Left ventricle myocardium inferior (tissue), 1 donor: ENCODE measurements at places on chromosomes 3 and 15. TPM values are rescaled to one million over a fixed set of nuclear protein-coding genes. Genes with fewer than 3 reads are reported as not detected.

GRCh38 chr3:125250973-125251372 is 38.4 kb upstream of the SLC12A8 start:
- no peak overlapping the region for H3K27ac ChIP-seq
- no peak overlapping the region for H3K4me3 ChIP-seq
- no peaks in the 10 kb centered on the region for H3K27me3 ChIP-seq
- no peaks in the 10 kb centered on the region for H3K4me1 ChIP-seq
- no peak for DNase-seq

The THBS1 gene
- total RNA-seq: 47.4 TPM

The GCHFR gene
- 7.1 TPM for total RNA-seq

The PODXL2 gene
- 1.7 TPM for total RNA-seq

GRCh38 chr15:51735228-51736010 is 2.0 kb downstream of the LYSMD2 start:
- H3K36me3 ChIP-seq: no peaks in the 10 kb centered on the region
- no peak for DNase-seq
- H3K27me3 ChIP-seq: no peaks in the 10 kb centered on the region

DNA sequence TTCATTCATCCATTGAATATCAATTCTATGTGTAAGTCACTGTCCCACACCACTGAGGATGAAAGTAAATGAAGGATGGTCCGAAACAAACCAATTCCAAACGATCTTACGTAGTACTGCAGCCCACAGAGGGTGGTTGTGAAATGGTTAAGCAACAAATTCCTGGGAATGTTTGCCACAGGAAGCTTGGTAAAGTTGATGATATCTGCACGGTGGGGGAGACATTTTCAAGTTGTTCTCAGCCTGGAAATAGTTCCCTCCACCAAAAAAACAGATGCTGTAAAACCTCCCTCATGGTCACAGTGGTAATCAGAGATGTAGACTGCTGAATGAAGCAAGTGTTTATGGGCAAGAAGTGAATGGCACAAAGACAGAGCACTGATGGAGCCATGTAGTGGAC is 35.9 kb upstream of the BNC1 start:
- no peak for DNase-seq
- peaks cover under 1% of the 10 kb centered on the region for H3K27me3 ChIP-seq
- no peak overlapping the region for H3K4me3 ChIP-seq
- no peaks in the 10 kb centered on the region for H3K4me1 ChIP-seq

GRCh38 chr3:170816841-170817240 is 53.2 kb downstream of the RPL22L1 start:
- no peaks in the 10 kb centered on the region for H3K4me1 ChIP-seq
- H3K27me3 ChIP-seq: no peaks in the 10 kb centered on the region
- H3K4me3 ChIP-seq: no peak overlapping the region

The MORC1 gene
- not detected for total RNA-seq

DNA sequence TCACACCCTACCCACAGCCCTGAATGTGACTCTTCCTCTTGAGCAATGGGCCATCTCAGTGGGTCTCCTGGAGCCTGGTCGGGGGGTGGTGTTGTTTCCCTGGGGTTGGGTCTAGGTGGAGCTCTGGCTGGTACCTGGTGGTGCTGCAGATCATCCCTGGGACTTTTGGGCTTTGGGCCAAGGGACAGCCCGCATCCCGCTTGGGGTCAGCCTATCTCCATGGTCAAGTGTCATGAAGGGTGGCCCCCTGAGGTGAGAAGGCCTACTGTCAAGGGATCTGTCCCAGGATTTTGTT is 202.0 kb downstream of the UBE3A start:
- H3K36me3 ChIP-seq: no peaks in the 10 kb centered on the region
- no peaks in the 10 kb centered on the region for H3K27me3 ChIP-seq
- H3K27ac ChIP-seq: no peak overlapping the region
- no peak overlapping the region for H3K4me3 ChIP-seq
- no peaks in the 10 kb centered on the region for H3K4me1 ChIP-seq

- peaks cover 75% of the 10 kb centered on the region for H3K27me3 ChIP-seq
- peaks cover 22% of the 10 kb centered on the region for H3K4me1 ChIP-seq
- no peaks in the 10 kb centered on the region for H3K36me3 ChIP-seq
- no peak overlapping the region for H3K27ac ChIP-seq
- DNase-seq: no peak
- H3K4me3 ChIP-seq: peak overlapping the region; percentile 71
Observed at GRCh38 chr3:113533534-113533892, 1.2 kb downstream of the SIDT1 start.

DNA sequence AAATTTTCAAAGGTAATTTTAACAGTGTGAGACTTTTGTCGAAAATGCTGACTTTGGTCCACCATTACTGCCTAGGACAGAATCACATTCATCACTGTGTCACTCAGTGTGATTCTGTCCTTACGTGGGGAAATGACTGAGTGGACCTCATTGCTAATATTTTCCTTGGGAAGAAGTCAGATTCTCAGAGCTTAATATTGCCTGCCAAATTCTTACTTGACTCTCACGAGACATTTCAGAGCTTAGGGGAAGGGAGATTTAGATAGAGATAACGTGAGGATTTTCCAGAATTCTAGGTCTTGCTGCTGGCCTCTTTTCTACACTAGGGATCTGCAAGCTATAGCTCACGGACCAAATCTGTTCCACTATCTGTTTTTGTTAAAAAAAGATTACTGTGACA is 270.4 kb downstream of the SUCLG2 start:
- H3K27me3 ChIP-seq: no peaks in the 10 kb centered on the region
- H3K4me3 ChIP-seq: no peak overlapping the region

GRCh38 chr3:42182555-42182954 is 83.4 kb downstream of the CCK start:
- H3K4me3 ChIP-seq: no peak overlapping the region
- peaks cover 15% of the 10 kb centered on the region for H3K36me3 ChIP-seq
- peak overlapping the region; percentile 41 for H3K27ac ChIP-seq
- peaks cover 89% of the 10 kb centered on the region for H3K4me1 ChIP-seq
- no peak for DNase-seq
- no peaks in the 10 kb centered on the region for H3K27me3 ChIP-seq

GRCh38 chr15:86906376-86906775 is 826.7 kb downstream of the AGBL1 start:
- H3K27me3 ChIP-seq: no peaks in the 10 kb centered on the region
- DNase-seq: no peak
- no peaks in the 10 kb centered on the region for H3K4me1 ChIP-seq
- no peaks in the 10 kb centered on the region for H3K36me3 ChIP-seq
- no peak overlapping the region for H3K4me3 ChIP-seq

The FRMD5 gene
- total RNA-seq: 62.4 TPM

DNA sequence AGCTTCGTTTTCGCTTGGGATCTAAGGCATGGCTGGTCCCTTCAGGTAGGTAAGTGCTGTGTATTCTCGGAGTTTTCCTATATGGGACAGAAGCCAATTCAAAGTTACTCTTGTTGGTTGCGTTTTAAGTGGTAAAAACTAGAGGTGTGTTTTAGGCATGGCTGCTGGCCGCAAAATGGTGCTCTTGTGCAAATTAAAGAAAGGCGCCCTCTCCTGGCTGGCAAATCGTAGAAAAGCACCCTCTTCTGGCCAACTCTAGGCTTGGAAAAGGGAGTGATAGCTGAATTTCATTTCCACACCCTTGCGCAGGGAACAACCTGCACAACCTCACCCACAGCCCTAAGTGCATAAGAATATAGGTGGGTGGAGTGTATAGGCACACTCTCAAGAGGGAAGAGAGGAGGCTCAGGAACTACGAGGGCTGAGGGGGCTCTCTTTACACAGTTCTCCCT is 23.5 kb downstream of the DRD3 start:
- peak; percentile 16 for DNase-seq
- H3K4me3 ChIP-seq: no peak overlapping the region
- H3K36me3 ChIP-seq: no peaks in the 10 kb centered on the region
- H3K27me3 ChIP-seq: peaks cover 16% of the 10 kb centered on the region
- H3K4me1 ChIP-seq: peaks cover 6% of the 10 kb centered on the region

- DNase-seq: no peak
- peaks cover 12% of the 10 kb centered on the region for H3K27me3 ChIP-seq
- H3K36me3 ChIP-seq: no peaks in the 10 kb centered on the region
- H3K27ac ChIP-seq: no peak overlapping the region
- H3K4me3 ChIP-seq: no peak overlapping the region
Observed at GRCh38 chr3:54062546-54062945, 59.8 kb upstream of the CACNA2D3 start.

GRCh38 chr3:89171687-89172545 is 64.5 kb downstream of the EPHA3 start:
- H3K4me1 ChIP-seq: no peaks in the 10 kb centered on the region
- no peak overlapping the region for H3K27ac ChIP-seq
- H3K4me3 ChIP-seq: no peak overlapping the region
- no peaks in the 10 kb centered on the region for H3K27me3 ChIP-seq
- H3K36me3 ChIP-seq: no peaks in the 10 kb centered on the region

The LMAN1L gene
- total RNA-seq: 8.1 TPM

- H3K27me3 ChIP-seq: no peaks in the 10 kb centered on the region
- H3K27ac ChIP-seq: peak overlapping the region; percentile 70
- no peak overlapping the region for H3K4me3 ChIP-seq
- DNase-seq: no peak
- peaks cover 45% of the 10 kb centered on the region for H3K4me1 ChIP-seq
Observed at GRCh38 chr3:72318504-72319193, 529.6 kb downstream of the SHQ1 start.

DNA sequence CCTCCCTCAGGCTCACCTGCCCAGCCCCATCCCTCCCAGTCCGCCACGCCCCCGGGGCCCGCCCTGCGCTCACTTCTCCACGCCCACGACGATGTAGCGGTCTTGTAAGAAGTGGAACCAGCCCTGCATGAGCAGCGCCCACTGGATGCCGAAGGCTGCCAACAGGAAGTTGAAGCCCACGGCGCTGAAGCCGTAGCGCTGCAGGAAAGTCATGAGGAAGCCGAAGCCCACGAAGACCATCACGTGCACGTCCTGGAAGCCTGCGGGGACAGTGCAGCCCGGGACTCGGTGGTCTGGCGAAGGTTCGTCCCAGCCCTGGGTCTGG is 9.7 kb downstream of the RHCG start:
- DNase-seq: no peak
- no peak overlapping the region for H3K4me3 ChIP-seq
- no peak overlapping the region for H3K27ac ChIP-seq
- H3K4me1 ChIP-seq: no peaks in the 10 kb centered on the region
- H3K27me3 ChIP-seq: peaks cover 93% of the 10 kb centered on the region
- no peaks in the 10 kb centered on the region for H3K36me3 ChIP-seq

The FETUB gene
- not detected for total RNA-seq

GRCh38 chr3:187992609-187993008 is 161.3 kb upstream of the LPP start:
- H3K4me1 ChIP-seq: no peaks in the 10 kb centered on the region
- no peak overlapping the region for H3K4me3 ChIP-seq
- H3K36me3 ChIP-seq: no peaks in the 10 kb centered on the region
- no peaks in the 10 kb centered on the region for H3K27me3 ChIP-seq
- H3K27ac ChIP-seq: no peak overlapping the region
- no peak for DNase-seq

The ZBED2 gene
- not detected for total RNA-seq

- no peaks in the 10 kb centered on the region for H3K36me3 ChIP-seq
- no peak for DNase-seq
- H3K27ac ChIP-seq: no peak overlapping the region
- no peak overlapping the region for H3K4me3 ChIP-seq
- no peaks in the 10 kb centered on the region for H3K4me1 ChIP-seq
- no peaks in the 10 kb centered on the region for H3K27me3 ChIP-seq
Observed at GRCh38 chr3:173886-174285, 22.7 kb upstream of the CHL1 start.

The ACTRT3 gene
- 0.55 TPM for total RNA-seq

DNA sequence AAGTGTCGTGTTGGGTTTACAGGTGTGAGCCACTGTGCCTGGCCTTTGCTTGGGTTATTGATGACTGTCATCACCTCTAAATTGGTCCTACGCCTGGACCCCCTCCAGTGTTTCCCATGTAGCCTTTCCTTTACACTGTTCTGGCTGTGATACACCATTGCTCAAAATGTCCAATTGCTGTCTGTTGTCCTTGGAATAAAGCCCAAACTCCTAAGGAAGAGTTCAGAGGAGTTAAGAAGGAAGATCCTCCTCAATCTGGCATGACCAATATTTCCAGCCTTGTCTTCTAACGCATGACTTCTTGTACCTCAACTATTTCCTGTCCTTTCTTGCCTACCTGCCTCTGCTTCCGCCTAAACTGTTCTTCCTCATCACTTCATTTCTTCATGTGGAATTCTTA is 113.1 kb downstream of the POLR2M start:
- DNase-seq: no peak
- H3K27ac ChIP-seq: no peak overlapping the region
- no peak overlapping the region for H3K4me3 ChIP-seq
- H3K4me1 ChIP-seq: no peaks in the 10 kb centered on the region

DNA sequence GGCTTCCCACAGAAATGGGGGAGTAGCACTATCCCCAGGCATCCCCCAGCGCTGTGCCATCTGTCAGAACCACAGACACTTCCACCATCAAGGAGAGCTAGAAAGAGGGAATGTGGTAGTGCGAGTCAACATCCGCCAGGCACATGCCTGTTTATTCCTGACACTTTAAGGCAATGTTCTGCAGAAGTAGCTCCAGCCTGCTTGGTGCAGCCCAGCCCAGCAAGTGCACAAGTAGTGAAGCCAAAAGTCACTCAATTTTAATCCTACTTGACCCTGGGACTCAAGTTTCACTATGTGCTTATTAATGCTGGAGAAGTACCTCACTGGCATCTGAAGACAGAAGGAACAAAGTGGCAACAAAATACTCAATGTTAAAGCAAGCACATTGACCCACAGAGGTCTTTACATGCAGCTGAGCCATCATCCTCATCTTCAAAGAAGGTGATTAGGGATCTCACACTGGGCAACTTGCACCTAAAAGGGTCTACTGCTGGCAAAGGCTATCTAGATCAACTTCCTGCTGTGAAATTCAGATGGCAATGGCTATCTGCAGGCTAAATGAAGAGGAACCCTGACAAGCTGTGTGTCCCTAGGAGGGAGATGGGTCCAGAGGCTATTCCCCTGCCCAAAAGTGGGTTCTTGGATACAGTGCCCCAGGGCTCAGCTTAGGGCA is 61.4 kb upstream of the CLDN18 start:
- H3K27ac ChIP-seq: no peak overlapping the region
- no peaks in the 10 kb centered on the region for H3K4me1 ChIP-seq
- peaks cover 3% of the 10 kb centered on the region for H3K27me3 ChIP-seq
- no peaks in the 10 kb centered on the region for H3K36me3 ChIP-seq
- H3K4me3 ChIP-seq: no peak overlapping the region
- DNase-seq: no peak

GRCh38 chr15:83947156-83947555 is 288.4 kb upstream of the GOLGA6L4 start:
- no peak overlapping the region for H3K27ac ChIP-seq
- no peak overlapping the region for H3K4me3 ChIP-seq
- DNase-seq: no peak
- H3K27me3 ChIP-seq: no peaks in the 10 kb centered on the region

The KBTBD12 gene
- 41.8 TPM for total RNA-seq

- no peaks in the 10 kb centered on the region for H3K36me3 ChIP-seq
- no peaks in the 10 kb centered on the region for H3K4me1 ChIP-seq
- no peak for DNase-seq
- H3K27ac ChIP-seq: no peak overlapping the region
Observed at GRCh38 chr3:150898046-150898754, 7.0 kb downstream of the MINDY4B start.

- H3K27me3 ChIP-seq: no peaks in the 10 kb centered on the region
- no peak for DNase-seq
- H3K4me3 ChIP-seq: no peak overlapping the region
- H3K27ac ChIP-seq: no peak overlapping the region
- peaks cover 44% of the 10 kb centered on the region for H3K4me1 ChIP-seq
- H3K36me3 ChIP-seq: peaks cover 90% of the 10 kb centered on the region
Observed at GRCh38 chr3:15216501-15216900, 10.5 kb downstream of the CAPN7 start.

- no peaks in the 10 kb centered on the region for H3K27me3 ChIP-seq
- H3K4me3 ChIP-seq: no peak overlapping the region
- H3K27ac ChIP-seq: peak overlapping the region; percentile 89
Observed at GRCh38 chr3:123405936-123406510, 42.9 kb downstream of the ADCY5 start.

The CCRL2 gene
- total RNA-seq: 1.5 TPM
